ENCODE measurements at places on chromosomes 3 and 15.

GRCh38 chr3:20546636-20547035 is 360.6 kb upstream of the SGO1 start:
- no peak for DNase-seq

DNA sequence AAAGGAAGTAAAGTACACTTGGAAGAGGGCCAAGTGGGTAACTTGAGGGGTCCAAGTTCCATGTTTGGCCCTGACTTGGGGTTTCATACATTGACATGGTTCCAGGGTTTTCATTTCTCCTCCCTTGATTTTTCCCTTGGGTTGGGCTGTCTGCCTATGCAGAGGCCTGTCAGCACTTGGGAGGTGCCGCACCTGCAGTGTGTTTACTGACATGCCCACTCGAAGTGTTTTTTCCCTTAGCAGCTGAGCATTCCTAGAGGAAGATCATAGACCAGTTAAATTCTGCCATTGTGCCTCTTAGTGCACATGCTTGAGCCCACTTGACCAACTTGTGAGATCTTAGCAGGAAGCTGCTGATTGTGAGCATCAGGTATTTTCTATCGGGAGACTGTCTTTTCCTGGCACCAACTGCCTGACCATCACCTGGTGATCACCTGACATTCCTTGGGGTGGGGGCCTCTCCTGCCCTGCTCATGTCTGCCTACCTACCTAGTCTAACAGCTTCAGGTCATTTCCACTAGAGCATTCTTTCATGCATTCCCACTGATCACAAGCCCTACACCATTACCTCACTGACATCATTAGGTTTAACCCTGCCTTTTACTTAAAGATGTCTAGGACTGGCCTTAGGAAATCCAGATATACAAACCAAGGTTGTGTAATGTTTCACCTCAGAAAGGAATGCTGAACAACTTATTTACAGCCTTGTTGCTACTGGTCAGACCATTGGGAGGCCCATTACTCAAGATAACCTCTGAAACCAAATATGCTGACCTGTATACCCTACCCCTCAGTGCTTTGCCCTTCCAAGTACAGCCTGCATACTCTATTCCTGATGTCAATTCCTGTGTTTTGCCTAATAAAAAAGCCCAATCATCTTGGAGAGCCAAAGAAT is 68.3 kb downstream of the CD47 start:
- no peak for DNase-seq

- DNase-seq, result no peak
Measured at GRCh38 chr3:51691021-51691420, 15.8 kb upstream of the GRM2 start.

DNA sequence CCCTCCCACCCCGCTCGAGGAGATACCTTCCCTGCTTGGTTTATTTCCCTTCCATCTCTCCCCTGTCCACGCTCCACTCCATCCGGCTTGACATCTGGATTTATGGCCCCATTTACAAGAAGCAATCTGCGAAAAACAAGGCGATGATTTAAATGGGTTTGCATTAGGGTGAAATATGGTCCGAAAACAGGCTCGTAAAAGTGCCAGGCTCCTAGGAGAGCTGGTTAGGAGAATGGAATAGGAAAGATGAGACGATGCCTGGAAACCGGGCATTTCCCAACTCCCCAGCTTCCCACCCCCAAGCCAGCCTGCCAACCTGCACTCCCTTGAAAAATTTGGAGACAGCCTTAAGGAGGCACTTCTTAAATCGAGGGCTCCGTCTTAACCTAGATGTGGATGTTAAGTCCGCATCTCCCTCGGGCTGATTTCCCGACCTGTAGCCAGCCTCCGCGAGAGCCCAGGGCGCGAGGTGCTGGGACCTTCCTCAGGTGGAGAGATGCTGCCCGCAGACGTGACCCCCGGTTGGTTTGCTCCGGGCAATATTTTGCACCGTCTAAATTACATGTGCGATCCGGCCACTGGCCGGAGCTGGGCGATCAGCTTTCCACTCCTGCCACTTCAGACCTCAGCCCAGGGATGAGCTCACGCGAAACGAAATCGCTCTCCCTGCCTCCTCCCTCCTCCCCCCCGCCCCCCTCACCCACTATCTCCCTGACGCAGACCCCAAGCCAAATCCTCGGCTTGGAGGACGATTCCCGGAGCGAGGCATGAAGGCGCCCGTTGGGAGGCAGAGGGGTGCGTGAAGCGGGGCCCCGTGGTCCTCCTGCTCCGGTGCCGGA is 1.3 kb downstream of the GRM7 start:
- DNase-seq, result no peak

GRCh38 chr15:56351957-56352506 is 13.2 kb upstream of the TEX9 start:
- DNase-seq, result no peak

DNA sequence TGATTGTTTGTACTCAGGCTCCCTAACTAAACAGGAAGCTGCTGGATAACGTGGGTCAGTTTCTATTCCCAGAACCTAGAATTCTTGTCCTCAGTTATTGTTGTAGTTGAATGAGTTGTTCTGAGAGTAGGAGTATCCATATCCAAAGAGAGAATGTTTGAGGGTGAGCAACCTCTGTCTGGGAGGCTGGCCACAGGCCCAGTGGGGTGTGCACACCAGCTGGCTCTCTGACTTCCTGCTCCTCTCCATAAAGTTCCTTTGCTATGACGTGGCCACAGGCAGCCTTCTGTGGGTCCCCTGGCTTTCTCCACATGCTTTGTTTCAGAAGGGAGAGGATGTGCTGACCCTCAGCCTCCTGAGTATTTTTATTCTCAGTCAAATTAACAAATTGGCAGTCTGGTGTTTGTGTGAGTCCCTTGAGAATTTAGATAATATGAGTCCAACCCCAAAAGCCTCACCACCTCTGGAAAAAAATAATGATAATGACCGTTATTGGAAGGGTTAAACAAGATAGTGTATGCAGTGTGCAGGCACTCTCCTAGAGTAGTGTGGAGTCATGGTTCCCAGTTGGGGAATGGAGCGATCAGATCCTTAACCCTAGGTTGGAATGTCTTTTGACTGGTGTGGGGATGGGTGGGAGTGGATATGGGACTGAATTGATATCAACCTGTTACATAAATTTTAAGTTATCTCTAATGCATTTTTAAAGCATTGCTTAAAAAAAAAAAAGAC is 47.6 kb upstream of the MED12L start:
- no peak for DNase-seq

DNA sequence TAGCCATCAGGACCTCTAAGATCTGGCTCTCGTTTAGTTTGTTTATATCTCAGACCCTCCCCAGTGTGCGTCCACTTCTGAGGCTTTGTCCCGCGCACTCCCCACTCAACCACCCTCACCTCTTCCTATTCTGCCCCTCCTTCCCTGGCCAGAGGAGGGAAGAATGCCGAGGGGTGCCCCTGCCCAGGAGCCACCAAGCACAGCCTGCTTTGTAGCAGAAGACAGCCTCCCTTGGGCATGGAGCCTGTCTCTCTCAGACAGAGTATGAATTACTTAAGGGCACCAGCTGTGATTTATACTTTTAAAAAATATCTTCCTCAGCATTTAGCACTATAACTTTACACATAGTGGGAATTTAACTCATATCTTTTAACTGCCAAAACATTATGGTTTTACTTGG is 6.0 kb downstream of the TMEM266 start:
- DNase-seq, result no peak

GRCh38 chr3:76940181-76940770 is 99.6 kb upstream of the ROBO2 start:
- no peak for DNase-seq

- no peak for DNase-seq
Measured at GRCh38 chr3:32733631-32734229, 48.7 kb downstream of the CNOT10 start.

- DNase-seq, result no peak
Measured at GRCh38 chr3:196660381-196661166, 21.1 kb downstream of the NRROS start.

GRCh38 chr15:38076786-38077185 is 142.3 kb downstream of the TMCO5A start:
- no peak for DNase-seq

- DNase-seq, result no peak
Measured at GRCh38 chr3:186976837-186977750, 46.8 kb downstream of the ST6GAL1 start.

GRCh38 chr15:82936966-82937711 is 15.4 kb downstream of the HOMER2 start:
- DNase-seq, result no peak

GRCh38 chr3:45964139-45964538 is 20.9 kb downstream of the CXCR6 start:
- DNase-seq, result no peak

DNA sequence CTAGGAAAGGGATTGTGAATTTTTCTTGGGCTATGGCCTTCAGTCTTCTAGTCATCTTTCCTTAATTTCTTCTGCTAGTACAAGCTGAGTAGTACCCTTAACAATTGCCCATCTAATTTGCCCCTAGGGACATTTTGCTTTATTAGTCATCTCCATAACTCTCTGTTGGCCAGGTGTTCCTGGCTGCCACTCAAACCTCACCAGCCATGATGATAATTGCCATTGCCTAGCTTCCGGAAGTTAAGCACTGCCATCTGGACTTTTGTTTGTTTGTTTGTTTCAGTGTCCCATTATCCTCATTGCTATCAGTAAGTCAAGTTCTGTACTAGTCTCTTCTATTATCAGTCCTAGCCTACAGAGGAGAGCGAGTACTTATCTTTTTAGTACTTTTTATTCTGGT is 36.6 kb upstream of the UBL7 start:
- peak; percentile 99 for DNase-seq

DNA sequence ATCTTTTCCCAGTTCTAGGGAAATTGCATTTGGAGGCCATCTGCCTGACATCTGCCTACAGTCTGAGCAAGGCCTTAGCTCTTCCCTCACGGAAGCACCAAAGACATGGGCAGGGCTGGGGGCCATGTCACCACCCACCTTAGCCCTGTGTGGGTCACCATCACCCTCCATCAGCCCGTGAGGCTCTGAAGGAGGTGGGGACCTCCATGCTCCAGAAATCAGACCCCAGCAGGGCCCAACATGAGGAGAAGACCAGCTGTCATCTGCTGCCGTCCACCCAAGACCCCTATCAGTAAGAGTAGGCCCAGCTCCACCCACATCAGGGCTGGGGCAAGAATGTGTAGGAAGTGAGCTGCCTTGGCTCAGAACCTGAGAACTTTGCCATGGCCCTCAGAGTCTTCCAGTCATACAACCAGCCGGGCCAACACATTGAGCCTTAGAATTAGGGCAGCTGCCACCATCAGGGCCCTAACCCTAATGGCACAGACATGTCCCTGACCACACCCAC is 1.9 kb downstream of the TMIE start:
- DNase-seq, result no peak

DNA sequence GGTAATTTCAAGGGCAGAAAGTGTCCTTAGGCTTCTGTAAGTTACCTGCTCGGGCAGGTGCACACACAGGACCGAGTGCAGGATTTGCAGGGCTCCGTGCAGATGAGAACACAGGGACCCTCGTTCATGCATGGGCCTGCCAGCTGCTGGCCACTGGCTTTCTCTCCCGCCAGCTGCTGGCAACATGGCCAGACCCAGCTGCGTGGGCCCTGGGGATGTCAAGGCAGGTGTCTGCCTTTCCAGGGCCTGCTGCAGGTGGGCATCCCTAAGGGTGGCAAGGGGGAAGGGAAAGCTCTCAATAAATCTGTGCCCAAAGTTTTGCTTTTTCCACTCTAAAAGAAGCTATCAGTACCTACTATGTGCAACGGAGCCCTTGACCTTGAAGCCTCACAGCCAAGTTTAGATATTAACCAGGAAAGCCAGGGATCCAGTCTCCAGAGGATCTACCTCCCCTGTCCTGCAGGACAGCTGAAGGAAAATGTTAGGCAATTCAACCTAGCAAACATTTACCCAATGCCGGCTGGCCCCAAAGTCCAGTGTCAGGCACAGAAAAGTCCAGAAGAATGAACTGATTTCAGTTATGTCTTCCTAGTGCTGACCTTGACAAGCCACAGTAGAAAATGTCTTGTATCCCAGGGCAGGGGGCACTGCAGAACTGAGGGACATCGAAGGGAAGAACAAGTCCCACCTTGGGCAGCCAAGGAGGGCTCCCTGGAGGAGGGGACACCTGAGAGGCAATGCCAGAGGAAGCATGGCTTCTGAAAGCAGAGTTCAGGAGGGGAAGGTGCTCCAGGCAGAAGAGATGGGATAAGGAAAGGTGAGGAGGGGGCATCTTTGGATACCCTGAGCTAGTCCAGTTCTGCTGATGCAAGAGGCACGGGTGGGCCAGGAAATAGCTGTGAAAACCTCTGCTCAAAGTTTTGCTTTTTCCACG is 26.4 kb downstream of the NUP210 start:
- DNase-seq, result no peak

- no peak for DNase-seq
Measured at GRCh38 chr3:136311261-136311660, 61.1 kb downstream of the PCCB start.

GRCh38 chr3:186614266-186614596 is 1.4 kb downstream of the AHSG start:
- no peak for DNase-seq

DNA sequence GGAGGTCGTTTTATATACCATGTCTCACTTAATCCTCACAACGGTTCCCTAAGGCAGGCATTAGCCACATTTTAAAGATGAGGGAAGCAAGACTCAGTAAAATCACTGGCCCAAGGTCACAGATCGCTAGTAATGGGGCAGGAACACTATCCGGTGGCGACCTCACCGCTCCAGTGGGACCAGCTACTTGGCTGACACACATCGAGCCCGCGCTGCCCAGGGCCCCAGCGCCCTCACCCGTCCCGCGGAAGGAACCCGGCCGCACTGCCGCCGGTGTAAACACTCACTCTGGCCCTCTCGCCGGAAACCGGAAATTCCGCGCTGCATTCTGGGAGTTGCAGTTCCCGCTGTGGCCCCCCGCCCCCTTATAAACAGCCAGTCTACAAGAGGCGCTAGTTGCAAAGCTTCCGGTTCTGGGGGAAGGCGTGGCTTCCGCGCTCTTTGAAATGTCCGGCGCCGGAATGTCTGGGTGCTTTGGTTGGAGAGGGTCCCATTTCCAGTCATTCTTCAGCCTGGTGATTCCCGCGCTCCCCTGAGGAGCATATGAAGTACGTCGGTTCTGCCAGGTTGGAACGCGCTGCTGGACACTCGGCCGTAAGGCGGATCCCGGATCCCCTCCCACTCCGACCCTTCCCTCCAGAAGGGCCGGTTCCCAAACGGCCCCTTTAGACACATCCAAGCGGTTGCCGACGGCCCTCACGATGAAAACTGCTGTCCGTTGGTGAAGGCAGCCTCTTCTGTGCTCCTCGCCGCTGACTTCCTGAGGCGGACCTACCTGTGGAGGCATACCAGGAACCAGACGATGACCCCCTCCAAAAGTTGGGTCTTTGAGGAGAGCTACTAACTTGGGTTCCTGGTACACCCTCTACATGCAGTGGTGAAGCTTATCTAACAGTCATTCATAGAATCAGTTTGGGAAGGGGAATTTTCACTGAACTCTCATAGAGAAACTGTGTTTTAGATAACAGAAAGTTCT is at the start of gene UBL7:
Gene UBL7 (minus strand): TSS at position 290 of the 976 bp plus-strand sequence. CDS start 2,293 bp downstream, outside the sequence.
- peak; percentile 47 for DNase-seq

- DNase-seq, result no peak
Measured at GRCh38 chr3:39671600-39671999, 137.8 kb upstream of the MYRIP start.
